Stimulated activated CD4-positive, alpha-beta T cell treated with anti-CD3 and anti-CD28 coated beads, TNF-alpha, amount 100 ng/mL, for 24 hours (primary cell): ENCODE measurements at places on chromosomes 2 and 18.

GRCh38 chr2:226794751-226795171 lies 4.9 kb downstream of the IRS1 start:
- DNase-seq, result no peak

DNA sequence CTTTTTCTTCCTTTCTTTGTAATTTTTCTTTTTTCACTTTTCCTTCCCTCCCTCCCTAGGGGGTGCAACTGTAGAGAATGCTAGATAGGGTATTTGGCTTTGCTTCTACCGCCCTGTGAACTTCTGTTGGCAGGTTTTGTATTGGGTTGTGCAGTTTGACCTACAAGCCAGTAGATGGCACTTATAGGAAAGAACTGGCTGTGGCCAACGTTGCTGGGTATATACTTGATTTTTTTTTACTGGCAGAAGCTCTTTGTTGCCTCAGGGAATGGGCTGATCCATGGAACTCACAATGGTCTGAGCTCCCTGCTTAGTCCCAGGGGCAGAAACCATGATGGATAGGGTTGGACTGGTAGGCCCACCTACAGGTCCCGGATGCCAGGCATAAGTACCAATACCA lies 1019.5 kb upstream of the LRRTM1 start:
- DNase-seq, result no peak

DNA sequence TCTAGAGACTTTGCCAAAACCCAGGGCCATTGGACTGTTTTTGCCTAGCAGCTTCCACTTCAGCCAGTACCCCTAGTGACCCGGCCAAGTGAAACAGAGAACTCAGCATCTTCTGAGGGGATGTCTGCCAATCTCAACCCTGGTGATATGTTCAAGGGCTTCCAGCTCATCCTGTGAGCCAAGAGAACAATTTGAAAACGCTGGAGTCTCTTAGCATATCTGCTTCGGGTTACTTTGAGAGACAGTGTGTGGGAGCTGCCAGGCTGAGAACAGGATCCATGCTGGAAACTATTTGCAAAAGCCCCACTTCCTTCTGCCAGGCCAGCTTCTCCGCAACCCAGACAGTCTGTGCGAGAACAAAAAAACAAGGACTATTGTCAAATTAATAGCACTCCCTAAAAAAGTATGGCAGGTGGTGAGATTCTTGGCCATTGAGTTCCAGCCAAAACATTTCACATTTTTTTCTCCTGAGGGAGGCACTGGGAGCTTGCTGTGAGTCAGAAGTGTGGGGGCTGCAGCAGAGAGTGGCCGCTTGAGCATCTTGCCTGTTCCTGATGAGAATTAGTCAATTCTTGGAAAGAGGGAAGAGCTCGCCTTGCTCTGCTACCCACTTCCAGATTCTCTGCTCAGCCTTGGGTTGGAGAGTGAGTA lies 395.6 kb upstream of the TRIB2 start:
- DNase-seq, result no peak

DNA sequence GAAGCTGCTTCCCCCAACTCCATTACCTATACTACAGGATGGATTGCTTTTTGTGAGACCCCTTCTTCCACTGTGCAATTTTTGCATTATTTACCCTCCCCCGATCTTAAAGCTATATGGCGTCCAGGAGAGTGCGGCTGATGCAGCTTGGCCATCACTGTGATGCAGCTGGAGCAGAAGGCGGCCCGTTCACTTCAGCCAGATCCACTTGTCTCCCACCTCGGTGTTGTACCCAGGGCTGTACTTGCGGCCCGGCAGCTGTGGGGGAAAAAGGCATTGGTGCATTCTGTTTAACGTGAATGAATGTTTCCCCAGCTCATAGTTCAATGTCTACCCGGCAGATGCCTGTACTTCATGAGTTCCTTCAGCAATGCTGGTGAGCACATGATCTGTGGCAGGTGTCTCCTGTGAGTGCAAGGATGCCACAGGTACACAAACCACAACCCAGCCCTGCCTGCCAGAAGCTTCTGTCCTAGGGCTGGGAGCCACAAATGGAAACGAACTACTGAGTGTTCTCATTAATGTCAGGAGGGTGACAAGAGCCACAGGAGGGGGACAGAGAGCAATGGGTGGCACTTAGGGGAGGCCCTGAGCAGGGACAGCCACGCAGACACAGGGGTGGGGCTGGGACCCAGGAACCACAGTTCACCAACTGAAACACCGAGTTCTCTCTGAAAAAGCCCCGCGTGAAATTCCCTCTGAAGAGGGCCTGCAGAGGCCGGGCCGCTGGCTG lies 64.0 kb downstream of the NDUFA10 start:
- no peak for DNase-seq

DNA sequence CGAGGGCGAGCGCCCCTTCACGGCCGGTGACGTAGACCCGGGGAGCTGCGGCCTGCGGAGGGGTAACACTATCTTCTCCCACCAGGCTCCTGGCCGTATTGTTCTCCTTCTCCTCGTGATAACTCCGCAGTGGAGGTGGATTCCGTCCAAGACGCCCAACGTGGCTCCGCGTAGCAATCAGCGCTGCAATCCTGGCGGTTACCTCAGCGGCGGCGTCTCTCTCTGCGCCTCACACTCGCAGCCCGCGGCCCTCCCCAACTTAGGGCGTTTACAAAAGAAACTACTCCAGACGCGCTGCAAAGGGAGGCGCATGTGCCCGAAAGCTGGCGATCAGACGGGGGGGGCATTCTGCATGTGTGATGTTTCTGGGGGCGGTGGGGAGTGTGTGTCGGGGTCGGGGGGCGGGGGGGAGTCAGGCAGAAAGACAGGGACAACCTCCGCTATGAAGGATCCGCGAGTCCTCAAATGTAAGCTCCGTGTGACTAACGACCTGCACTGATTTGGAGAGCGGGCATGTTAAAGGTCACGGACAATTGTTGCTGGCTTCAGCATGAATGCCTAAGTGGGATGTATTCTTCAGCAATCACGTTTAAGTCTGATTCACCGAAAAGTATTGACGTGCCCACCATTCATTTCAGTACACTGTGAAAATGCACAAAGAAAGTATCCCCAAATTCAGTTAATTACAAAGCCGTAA lies 1.3 kb upstream of the ZNF516 start:
- DNase-seq, result peak; percentile 35

DNA sequence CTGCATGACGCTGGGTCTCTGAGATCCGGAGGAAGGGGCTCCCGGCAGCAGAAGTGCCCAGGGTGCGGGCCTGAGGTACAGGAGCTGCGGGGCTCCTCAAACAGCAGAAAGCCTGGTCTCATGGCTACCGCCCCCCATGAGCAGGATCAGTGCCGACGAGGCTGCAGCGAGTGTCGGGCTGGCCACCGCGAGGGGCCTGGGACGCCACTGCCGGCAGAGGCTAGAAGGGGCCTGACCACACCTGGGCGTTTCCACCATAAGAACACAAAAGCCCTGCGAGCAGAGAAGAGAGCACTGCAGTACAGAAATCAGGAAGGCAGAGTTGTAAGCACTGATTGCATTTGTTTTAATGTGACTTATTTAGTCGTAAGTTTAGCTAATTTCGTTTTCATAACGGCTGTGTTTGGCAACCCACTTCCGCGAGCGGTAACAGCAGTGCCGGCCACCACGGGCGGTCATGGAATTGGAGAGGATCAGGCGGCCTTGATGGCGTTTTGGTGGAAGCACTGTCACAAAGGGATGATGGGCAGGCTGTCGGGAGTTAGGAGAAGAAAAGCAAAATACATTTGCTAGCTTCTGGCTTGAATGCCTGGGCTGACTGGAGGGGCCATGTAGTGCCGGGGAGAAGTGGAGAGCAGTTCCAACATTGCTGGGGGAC lies 117.4 kb downstream of the HDAC4 start:
- DNase-seq, result no peak

- no peak for DNase-seq
Observed at GRCh38 chr2:111041398-111042202, 79.1 kb upstream of the BCL2L11 start.

- DNase-seq, result no peak
Observed at GRCh38 chr2:206160125-206160806, 571 bp downstream of the EEF1B2 start.
